Activated CD8-positive, alpha-beta memory T cell treated with anti-CD3 and anti-CD28 coated beads for 4 hours (primary cell): ENCODE measurements at places on chromosomes 12 and 14.

DNA sequence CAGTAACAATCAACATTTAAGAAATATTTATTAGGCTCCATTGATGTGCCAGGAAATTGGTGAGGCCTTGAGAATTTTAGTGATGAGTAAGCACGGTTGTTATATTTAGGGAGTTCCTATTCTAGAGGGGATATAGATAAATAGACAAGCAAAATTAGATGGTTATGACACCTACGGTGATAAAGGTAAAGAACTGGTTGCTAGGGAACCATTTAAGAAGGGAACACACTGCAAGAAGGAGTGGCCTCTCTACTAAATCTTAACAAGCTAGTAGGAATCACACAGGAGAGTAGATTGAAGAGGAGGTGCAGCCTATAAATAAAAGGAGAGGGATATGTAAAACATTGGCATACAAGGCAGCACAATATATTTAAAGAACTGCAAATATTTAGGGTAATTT lies 155.2 kb downstream of the LRIG3 start:
- DNase-seq: no peak

DNA sequence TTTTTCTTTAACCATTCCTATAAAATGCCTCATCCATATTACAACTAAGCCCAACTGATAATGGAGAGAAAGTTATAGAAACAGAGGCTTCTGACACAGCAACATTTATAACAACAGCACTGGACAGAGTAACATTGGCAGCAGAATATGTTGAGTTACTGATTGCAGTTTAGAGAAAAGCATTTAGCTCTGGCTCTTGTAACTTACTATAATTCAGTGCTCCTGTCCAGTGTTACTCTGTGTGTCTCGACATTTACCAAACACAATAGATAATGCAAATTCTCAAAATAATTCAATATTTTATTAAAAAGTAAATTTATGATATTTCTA lies 356.1 kb downstream of the CEP128 start:
- no peak for DNase-seq

- no peak for DNase-seq
Measured at GRCh38 chr14:104390221-104390931, 189.2 kb upstream of the C14orf180 start.

GRCh38 chr12:113860950-113861349 lies 105.2 kb downstream of the RBM19 start:
- DNase-seq: no peak

GRCh38 chr12:51941011-51941581 lies 10.4 kb upstream of the ACVR1B start:
- no peak for DNase-seq

DNA sequence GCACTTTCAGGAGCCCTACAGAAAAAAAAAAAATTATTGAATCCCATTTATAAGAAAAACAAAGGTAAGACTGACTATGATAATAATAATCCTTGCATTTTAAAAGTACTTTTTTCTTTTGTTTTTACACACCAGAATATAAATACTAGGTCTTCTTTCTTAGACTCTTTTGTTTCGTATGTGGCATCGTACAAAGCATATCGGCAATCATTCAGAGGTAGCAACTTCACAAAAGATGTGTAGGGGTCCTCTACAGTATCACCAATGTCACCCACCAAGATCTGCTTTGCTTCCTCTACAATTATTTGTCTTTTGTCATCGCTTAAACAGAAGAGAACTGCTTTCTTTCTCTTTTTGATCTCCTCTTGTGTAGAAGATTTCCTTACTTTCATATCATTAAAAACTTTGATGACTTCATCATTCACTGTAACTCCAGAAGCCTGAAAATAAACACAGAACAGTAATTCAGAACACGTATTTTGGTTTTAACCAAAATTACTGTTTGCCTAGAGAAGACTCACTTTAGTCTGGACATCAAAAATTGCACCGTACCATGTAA lies 1.2 kb downstream of the CFL2 start:
- DNase-seq: no peak

- DNase-seq: no peak
Measured at GRCh38 chr14:48670939-48671338, 915.2 kb downstream of the RPS29 start.

- DNase-seq: no peak
Measured at GRCh38 chr12:104971306-104971705, 13.2 kb upstream of the SLC41A2 start.

DNA sequence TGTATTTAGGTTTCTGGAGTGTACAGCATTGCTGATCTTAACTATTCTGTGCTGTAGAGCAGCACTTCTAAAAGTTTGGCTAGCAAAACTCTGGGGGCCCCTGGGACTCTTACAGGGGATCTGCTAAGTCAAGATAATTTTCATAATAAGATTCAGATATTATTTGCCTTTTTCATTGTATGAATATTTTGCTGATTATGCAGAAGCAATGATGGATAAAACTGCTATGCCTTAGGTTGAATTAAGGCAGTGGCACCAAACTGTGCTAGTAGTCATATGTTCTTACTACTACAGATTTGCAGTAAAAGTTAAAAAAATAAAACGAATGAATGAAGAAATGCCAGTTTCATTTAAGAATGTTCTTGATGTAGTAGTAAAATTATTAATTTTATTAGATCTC lies 160.1 kb downstream of the PDZRN4 start:
- no peak for DNase-seq

- DNase-seq: no peak
Measured at GRCh38 chr12:52331833-52332232, 10.6 kb upstream of the KRT83 start.

DNA sequence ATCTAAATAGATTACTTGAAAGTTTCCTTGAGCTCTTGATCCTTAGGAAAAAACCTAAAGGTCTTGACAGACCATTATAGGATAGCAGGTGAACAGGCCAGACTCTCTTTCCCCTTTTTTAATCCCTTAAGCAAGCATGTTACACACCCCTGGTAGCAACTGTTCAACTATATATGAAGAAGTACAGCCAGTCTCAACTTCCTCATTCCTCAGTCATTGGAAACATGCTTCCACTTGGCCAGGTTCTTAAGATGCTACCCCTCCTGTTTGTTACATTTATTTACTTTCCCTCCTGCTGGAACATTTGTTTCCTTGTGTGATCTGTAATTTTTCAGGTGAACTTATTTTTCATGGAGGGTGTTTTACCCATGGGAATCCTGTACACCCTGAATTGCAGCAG lies 124.1 kb downstream of the ARMH4 start:
- no peak for DNase-seq

DNA sequence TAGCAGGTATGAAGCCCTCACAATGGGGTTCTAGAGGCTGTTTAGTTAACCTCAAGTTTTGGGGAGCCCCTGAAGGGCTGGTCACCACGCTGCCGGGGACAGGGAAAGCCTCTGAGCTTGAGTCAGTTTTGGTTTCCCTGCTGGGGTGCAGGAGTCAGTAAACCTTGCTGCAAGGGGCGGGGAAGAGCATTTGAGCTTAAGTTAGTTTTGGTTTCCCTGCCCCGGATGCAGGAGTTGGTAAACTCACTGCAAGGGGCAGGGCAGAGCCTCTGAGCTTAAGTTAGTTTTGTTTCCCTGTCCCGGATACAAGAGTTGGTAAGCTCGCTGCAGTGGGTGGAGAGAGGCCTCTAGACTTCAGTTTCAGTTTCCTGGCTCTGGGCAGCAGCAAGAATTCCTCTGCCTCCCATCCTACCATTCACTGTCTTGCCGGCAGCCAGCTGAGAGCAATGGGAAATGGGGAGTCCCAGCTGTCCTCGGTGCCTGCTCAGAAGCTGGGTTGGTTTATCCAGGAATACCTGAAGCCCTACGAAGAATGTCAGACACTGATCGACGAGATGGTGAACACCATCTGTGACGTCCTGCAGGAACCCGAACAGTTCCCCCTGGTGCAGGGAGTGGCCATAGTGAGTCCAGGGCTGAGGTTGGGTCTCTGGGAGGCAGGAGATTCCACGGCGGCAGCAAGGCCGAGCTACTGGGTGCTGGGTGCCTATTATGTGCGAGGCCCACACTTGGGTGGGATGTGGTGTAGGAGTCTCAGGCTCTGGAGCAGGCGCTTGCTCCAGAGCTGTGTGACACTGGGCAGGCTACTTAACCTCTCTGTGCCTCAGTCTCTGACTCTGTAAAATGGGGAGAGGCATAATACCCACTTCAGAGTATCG lies at the start of gene OAS2:
OAS2 (plus strand) TSS at position 357 of the 878 bp plus-strand sequence; CDS start at position 447, 90 bp downstream.
- peak; percentile 71 for DNase-seq

- DNase-seq: no peak
Measured at GRCh38 chr14:36075203-36075602, 101.3 kb downstream of the PTCSC3 start.

- no peak for DNase-seq
Measured at GRCh38 chr14:58717813-58718212, 80.1 kb downstream of the DACT1 start.

DNA sequence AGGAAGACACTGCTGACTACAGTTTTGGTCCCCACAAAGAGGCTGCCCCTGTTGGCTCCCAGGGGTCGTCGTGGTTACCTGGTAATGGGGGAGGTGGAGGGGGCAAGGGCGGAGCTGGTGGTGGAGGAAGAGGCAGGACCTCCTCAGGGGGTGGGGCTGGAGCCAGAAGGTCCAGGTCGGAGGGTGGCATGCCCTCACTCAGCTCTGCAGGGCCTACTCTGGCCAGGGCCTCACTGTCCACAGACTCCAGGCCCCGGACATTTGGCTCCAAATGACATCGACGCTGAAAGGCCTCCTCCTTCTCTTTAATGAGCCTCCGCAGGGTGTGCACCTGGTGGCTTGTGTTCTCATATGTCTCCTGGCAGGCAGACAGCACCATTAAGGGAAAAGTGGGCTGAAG lies 28.5 kb downstream of the PRPF40B start:
- no peak for DNase-seq

GRCh38 chr14:104212206-104213095 lies 74.1 kb downstream of the KIF26A start:
- DNase-seq: no peak

DNA sequence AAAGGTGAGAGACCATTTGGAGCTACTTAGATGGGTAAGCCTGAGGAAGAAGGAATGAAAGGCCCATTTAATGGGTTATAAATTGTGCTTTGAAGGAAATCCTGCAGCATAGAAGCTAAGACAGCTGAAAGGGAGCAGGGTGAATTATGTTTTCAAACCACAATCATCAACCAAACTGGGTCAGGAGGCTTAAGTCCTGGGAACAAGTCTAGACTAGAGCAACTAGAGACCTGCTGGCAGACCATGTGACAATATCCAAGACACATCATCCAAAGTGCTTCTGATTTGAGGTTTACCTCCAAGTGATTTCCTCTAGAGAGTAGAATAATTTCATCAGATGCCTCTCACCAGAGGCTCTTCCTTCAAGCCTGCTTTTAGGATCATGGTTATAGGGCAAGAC lies 53.7 kb downstream of the MAP3K9 start:
- DNase-seq: no peak

DNA sequence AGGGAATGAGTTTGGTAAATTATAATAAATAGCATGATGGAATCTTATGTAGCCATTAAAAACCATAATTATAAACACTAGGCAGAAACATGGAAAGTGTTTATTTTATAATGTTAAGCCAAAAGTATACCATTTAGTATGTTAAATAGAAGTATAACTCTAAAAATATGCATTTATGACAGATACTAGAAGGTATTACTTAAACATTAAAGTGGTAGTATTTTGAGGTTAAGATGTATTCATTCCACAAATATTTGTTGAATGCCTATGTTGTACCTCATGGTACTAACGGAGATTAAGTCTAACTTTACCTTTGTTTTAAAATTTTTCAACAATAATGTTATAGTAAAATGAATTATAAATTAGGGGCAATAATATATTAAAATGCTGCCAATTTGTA lies 24.1 kb downstream of the TTC8 start:
- DNase-seq: no peak

- DNase-seq: no peak
Measured at GRCh38 chr14:99026471-99026870, 245.5 kb downstream of the BCL11B start.

DNA sequence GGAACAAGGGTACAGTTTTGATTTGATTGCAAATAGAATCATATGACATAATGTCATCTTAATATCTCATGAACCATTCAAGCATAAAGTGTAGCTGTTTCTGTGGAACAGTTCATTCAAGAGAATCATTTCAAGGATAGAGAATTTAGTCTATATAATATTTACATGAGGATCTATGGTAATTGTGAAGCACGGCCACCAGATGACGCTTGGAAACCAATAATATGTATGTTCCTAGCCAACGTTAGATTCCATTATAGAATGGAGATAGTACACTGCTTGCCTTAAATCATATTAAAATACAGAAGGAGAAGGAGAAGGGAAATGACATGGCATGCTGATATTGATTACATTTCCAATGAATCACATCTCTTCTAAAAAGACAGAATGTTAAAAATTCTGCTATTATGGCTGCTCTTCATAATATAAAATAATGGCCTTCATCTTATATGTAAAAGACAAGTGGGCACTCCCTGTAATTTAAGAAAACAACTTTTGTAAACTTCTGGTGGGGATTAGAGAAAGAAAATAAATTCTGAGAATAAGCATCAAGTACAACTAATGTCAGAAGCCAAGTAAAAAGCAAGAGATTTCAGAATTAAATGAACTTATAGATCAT lies 351.0 kb downstream of the NAV3 start:
- DNase-seq: no peak

DNA sequence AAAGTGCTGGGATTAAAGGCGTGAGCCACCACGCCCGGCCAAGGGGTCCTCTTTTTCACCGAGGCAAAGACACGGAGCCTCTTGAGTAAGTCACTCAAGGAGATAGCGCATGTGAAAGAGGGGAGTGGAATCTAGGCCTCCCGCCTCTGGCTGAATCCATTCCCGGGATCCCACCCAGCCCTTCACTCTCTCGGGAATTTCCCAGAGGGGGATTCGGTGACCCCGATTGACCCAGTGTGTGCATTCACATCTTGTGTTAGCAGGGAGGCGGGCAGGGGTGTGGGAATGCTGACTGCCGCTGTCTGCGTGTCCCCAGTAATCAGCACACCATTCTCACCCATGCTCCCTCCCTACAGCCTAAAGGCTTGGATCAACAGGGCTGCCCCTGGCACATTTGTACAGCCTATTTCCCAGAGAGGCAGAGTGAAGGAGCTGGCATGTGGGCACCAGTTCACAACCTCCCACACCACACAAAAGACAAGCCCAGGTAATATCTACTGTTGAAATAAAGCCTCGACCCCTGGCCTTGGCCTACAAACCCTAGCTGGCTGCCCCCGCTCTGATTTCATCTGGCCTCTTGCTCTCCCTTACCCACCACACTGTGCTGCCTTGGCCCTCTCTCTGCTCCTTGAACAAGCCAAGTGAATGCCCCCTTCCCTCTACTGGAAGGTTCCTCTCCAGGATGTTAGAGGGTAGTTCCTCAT lies 1.3 kb upstream of the LTBP2 start:
- DNase-seq: no peak

DNA sequence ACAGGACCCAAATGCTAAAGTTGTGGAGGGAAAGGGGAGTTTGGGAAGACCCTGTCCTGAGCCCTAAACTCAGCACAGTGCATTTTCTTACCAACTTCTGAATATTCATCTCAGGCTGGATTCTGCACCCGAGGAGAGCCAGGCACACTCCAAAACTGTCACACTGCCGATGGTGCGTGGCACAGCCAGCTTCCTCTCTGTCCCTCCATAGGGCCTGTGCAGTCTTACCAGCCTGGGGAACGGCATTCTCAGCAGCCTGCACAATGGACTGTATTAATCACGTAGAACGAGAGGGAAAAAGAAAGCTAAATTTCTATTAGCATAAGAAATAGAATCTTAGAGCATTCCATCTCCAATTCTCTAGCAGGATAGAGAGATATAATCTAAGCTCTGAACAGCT lies 71.3 kb upstream of the GPATCH2L start:
- DNase-seq: no peak
